ENCODE measurements at places on chromosomes 4 and X.

GRCh38 chr4:177386278-177386815 is 55.9 kb downstream of the AGA start:
- DNase-seq: no peak

GRCh38 chr4:81404294-81404693 is 67.4 kb downstream of the RASGEF1B start:
- no peak for DNase-seq

DNA sequence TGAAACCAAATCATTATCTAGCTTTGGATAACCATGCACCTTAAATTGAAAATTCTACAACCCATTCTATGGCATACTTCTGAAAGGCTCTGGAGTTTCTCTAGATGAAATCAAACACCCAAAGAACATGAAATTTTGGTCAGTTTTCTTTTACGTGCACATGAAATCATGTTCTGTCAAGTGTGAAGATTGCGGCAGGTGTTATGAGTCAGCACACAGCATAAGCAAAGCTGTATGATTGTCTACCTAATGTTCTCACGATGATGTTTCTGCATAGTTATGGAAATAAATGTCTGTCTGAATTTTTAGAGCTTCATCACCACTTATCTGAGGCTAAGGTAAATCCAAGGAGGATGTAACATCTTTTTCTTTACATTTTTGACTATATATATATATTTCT is 495.3 kb downstream of the IL1RAPL1 start:
- no peak for DNase-seq

DNA sequence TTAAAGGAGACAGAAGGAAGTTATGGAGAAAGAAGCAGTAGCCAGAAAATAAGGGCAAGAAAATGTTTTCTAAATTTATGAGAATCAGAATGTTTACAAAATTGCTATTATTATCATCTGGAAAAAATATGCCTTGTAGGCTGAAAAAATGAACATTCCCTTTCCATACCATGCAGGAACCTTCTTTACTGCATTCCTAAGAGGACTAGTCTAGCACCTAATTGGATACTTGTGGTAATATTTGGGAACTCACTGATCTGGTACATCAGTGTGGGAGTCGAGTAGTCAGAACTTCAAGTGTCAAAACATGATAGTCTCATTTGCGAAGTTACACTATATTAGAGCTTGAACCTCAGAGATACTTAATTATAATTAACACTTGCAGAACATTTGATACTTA is 51.9 kb downstream of the TET2 start:
- DNase-seq: no peak

Data from erythroblast (primary cell).